ENCODE measurements at places on chromosomes 11 and 22. TPM values are rescaled to one million over a fixed set of nuclear protein-coding genes. Genes with fewer than 3 reads are reported as not detected.

GRCh38 chr11:96015906-96016565 lies 92.1 kb upstream of the MTMR2 start:
- DNase-seq: no peak

DNA sequence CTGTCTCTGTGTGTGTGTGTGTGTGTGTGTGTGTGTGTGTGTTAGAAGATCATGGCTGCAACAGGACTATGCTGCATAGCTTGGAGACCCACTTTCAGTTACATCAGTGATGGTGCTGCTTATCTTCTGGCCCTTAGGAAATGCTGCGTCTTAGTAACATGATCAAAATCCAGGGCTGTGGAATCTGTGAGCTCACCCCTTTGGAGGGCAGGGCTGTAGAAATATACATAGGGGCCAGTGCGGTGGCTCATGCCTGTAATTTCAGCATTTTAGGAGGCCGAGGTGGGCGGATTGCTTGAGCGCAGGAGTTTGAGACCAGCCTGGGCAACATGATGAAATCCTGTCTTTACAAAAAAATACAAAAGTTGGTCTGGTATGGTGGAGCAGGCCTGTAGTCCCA lies 151.5 kb upstream of the RASSF10 start:
- DNase-seq: no peak

DNA sequence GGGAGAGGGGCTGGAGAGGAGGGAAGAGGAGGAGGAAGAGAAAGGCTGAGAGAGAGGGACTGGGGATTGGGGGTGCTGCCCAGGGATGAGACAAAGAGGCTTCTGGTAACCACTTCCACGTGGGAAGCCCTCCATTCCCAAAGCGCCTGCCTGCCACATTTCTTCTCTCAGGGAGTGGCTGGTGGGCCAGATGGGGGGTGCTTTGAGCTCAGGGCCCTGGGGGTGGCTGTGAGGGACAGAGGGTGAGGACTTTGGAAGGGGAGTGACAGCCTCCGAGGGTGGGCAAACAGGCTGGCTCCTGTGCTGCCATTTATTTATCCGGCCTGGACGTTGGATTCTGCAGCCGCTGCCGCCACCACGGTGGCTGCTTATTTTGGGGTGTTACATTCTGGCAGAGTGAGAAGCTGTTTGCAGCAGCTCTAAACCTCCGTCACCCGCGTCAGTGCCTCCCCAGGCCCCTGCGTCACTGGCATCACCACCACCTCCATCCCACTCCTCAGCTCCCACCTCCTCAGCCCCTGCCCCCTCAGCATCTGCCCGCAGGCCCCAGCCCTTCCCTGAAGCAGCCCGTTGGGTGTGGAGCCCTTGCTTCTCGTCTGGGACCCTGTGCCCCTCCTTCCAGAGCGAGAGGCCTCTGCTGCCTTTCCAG lies 1.6 kb downstream of the RTN4RL2 start:
- no peak for DNase-seq

DNA sequence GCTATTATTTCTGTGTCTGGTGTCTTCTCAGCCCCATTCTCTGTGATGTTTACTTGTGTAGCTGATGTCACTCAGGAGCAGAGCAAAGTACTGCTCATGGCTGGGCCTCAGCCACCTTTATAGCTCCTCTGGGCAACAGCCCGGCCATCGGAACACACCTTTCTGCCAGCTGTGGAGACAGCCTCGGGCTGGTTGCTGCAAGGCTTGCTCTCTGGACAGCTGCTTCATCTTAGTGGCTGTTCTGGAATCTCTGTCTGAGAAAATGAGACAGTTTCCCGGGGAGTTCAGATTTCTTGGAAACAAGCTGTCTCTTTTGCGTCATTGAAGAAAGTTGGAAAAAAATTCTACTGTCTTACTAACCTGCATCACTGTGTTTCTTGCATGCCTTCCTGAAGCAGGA lies 20.0 kb downstream of the THY1 start:
- no peak for DNase-seq

- DNase-seq: no peak
Observed at GRCh38 chr11:116901211-116901610, 63.8 kb upstream of the APOA1 start.

DNA sequence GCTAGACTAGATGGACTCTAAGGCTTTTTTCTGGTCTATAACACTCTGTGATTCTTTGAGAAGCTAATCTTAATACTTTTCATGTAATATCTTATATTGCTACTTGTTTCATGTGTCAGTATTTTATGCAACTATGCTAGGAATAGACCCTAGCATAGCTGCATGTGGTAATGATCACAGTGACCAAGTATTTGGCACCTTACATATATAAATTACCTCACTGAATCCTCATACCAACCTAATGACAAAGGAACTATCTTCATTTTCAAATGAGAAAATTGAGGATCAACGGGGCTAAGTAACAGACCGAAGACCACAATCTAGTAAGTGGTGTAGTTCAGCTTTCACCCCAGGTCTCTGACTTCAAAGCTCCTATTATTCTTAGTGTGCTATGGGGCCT lies 327.3 kb upstream of the PITPNB start:
- DNase-seq: no peak

DNA sequence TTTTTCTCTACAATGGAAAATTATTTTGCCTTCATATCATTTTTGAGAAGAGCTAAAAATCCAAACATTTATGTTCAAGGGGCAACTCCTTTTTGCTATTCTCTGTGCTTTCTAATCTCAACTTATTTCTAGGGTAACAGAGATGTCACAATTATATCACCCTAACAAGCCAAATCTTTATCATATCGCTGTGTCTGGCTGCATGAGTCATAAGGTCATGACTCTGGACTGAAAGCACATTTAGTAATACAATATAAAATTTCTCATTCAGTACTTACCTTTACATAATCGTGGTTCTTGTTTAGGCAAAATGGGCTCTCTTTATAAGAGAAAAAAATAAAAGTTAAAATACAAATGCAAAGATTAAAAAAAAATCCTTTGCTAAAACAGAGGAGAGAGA lies 326.0 kb downstream of the CASP12 start:
- DNase-seq: no peak

DNA sequence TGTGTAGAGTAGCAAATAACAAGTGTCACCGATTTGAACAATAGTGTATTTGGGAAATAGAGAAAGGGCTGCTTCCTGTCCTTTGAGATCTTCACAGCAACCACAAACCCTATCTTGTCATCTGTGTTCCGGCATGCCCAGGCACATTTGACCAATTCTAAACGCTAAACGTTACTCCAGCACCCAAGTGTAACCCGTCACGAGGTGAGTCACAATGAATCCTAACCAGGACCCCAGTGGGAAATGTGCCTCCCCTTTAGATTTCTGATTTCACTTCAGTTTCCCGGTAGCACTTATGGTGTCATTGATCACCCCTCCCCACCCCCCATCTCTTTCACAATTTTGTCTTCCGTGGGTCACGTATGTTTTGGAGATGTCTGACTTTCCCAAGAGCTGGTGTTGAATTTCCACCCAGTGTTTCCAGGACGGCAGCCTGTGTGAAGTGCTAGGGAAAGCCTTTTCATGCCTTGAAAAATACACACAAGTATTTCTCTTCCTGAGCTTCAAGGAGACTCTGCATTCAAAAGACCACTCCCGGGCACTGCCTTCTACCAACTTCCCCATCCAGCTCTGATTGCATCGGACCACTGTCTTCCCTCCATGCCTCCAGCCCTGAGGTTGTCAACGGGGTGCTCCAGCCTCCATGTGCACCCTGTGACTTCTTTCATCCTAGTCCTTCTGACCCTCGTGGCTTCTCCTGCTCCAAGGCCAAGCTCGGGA lies 10.5 kb upstream of the C11orf24 start:
- DNase-seq: no peak

DNA sequence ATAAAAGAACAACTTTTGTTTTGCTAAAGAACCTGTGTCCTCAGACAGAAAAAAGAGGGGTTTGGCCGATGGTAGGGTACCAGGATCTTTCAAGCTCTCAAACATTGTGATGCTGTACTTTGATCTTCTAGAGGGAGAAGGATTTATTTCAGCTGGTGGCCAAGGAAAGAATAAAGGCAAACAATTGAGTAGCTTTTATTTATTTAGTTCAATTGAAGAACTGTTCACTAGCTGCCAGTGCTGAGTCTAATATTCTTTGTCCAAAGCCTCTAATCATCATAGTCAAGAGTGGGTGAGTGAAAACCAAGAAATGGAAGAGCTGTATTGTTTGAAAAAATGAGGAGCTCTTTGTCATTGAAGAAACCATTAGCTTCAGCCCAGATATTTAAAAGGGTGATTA lies 138.4 kb downstream of the FAT3 start:
- no peak for DNase-seq

GRCh38 chr11:3203221-3204043 lies 15.2 kb downstream of the MRGPRG start:
- DNase-seq: no peak

- DNase-seq: no peak
Observed at GRCh38 chr11:70049045-70049444, 29.1 kb upstream of the ANO1 start.

DNA sequence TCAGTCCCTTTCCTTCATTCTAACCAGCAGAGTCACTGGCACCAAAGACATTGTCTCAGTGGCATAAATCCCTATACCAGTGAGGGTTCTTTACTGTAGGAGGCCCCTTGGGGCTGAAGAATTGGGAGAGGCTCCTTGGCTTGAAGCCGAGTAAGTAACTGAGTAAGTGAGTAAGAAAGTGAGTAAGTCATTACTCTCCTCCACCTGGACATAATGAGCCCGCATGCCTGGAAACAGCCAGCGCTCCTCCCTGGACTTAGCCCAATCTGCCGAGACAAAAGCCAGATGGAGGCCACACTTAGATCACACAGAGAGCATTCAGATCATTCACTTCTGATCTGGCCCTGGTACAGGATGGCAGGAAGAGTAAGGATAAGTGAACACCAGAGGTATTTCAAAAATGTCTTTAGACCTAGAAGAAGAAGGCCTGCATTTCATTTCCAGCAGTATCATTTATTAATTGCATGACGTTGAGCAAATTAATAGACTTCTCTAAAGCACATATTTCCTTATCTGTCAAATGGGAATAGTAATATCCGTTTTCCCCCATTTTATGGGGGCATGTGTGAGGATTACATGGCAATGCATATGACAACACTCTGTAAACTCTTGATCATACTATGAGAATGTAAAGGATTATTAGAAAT lies 8.2 kb upstream of the MICAL3 start:
- DNase-seq: peak; percentile 27

TMEM132A gene
- total RNA-seq: 28.6 TPM

KDM4E gene
- not detected for total RNA-seq

TP53AIP1 gene
- not detected for total RNA-seq

Measured in H4 (cell line).